ENCODE measurements at places on chromosomes 6 and 20. TPM values are rescaled to one million over a fixed set of nuclear protein-coding genes. Genes with fewer than 3 reads are reported as not detected.

RRAGD gene
- total RNA-seq, result 44.6 TPM

CRYBG1 gene
- 3.4 TPM for total RNA-seq

DNA sequence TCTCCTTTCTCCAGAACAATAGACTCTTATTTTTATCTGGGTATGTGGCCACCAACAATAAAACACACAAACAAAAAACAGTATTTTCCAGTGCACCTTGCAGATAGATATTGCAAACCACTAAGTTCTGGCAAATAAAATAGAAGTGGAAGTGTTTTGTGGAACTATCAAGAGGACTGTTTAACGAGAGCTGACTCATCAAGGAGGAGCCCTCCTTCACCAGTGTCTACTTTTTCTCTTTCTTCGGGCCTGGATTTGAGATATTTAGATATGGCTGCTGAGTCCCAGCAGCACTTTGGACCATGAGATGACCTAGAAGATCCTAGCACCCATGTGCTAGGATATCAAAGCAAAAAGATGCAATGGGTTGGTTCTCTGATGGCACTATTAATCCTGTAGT is 154.7 kb downstream of the AIG1 start:
- no peak overlapping the region for H3K4me3 ChIP-seq
- no peaks in the 10 kb centered on the region for H3K36me3 ChIP-seq
- no peak for DNase-seq

- no peak for DNase-seq
- H3K36me3 ChIP-seq, result no peaks in the 10 kb centered on the region
- no peak overlapping the region for H3K27ac ChIP-seq
- no peaks in the 10 kb centered on the region for H3K4me1 ChIP-seq
- no peaks in the 10 kb centered on the region for H3K27me3 ChIP-seq
Observed at GRCh38 chr6:144653885-144654505, 368.9 kb downstream of the UTRN start.

DNA sequence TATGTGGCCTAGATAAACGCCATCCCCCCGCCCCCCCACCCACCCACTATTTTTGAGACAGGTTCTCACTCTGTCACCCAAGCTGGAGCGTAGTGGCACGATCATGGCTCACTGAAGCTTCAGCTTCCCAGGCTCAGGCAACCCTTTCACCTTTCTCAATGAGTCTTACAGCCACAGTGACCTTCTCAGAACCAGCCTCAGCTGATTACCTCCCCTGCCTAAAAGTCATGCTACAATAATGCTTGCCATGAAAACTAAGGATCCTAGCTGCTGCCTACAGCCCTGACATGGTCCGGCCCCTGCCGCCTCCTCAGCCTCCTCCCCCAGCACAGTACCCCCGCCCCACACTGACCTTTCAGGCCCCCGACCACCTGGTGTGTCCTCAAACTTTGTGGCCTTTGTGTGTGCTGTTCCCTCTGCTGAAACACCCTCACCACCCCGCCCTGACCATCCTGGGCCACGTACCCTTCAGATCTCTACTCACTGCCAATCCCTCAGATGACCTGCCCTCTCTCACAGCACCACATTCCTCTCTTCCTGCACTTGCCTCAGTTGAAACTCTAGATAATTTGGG is 31.3 kb downstream of the PNPLA1 start:
- no peaks in the 10 kb centered on the region for H3K36me3 ChIP-seq
- DNase-seq, result no peak
- no peaks in the 10 kb centered on the region for H3K4me1 ChIP-seq

DNA sequence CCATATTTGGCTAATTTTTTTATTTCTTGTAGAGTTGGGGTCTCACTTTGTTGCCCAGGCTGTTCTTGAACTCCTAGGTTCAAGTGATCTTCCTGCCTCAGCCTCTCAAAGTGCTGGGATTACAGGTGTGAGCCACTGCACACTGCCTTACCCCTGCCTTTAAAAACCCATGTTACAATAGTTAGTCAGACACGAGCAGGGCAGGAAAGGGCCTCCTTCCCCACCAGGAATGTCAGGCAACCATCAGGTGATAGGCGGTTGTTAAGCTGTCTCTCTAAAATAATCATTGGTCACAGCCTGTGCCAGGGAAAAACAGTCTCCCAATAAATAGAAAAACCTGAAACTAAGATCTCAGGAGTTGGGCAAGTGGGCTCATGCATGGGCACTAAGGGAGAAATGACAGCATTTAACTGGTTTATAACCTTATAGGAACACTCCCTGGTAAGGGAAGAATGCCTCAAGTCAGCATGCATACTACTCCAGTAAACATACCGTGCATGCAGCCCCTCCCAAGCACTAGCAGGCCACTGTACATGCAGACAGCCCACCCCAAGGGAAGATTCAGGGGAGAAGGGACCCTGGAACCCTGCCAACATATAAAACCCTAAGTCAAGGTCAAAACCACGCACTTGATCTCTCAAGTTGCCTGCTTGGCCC is 8.4 kb downstream of the OR2H2 start:
- no peak overlapping the region for H3K27ac ChIP-seq
- H3K27me3 ChIP-seq, result no peaks in the 10 kb centered on the region
- no peaks in the 10 kb centered on the region for H3K36me3 ChIP-seq

GRCh38 chr6:136969433-136969832 is 47.3 kb downstream of the SLC35D3 start:
- DNase-seq, result no peak
- no peak overlapping the region for H3K4me3 ChIP-seq
- H3K36me3 ChIP-seq, result no peaks in the 10 kb centered on the region
- H3K4me1 ChIP-seq, result no peaks in the 10 kb centered on the region
- H3K27me3 ChIP-seq, result no peaks in the 10 kb centered on the region
- H3K27ac ChIP-seq, result no peak overlapping the region

DNA sequence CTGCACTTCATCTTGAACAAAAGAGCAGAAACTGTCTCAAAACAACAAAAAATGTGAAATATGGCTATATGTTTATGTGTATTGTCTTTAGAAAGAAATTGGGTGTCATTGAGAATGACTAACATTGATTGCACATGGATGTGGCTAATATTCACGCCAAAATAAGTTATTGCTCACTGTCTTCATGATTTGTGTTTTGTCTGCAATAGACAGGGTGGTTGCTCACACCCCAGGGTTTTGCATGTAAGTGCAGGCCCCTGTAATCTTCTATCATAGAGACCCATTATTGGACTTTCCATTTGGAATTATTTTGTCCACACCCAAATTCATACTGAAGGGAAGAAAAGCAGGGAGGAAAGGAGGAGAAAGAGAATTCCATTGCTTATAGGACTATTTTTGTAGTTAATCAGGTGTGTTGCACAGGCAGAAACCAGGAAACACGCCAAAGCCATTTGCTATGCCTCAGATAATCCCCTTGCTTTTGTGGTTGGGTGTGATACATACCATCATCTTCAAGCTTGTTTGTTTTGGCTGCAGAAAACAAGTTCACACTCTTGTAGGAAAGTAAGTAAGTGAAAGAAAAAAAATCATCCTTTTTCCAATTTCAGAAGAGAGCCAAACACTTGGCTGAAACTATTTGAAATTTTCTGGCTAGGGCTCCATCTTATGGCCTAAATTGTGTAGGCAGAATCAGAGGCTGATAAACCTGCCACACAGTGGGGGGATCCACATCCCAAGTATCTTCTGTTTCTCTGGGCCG is 214.1 kb downstream of the COL12A1 start:
- H3K4me3 ChIP-seq, result no peak overlapping the region
- no peaks in the 10 kb centered on the region for H3K27me3 ChIP-seq
- H3K27ac ChIP-seq, result no peak overlapping the region
- no peak for DNase-seq

DNA sequence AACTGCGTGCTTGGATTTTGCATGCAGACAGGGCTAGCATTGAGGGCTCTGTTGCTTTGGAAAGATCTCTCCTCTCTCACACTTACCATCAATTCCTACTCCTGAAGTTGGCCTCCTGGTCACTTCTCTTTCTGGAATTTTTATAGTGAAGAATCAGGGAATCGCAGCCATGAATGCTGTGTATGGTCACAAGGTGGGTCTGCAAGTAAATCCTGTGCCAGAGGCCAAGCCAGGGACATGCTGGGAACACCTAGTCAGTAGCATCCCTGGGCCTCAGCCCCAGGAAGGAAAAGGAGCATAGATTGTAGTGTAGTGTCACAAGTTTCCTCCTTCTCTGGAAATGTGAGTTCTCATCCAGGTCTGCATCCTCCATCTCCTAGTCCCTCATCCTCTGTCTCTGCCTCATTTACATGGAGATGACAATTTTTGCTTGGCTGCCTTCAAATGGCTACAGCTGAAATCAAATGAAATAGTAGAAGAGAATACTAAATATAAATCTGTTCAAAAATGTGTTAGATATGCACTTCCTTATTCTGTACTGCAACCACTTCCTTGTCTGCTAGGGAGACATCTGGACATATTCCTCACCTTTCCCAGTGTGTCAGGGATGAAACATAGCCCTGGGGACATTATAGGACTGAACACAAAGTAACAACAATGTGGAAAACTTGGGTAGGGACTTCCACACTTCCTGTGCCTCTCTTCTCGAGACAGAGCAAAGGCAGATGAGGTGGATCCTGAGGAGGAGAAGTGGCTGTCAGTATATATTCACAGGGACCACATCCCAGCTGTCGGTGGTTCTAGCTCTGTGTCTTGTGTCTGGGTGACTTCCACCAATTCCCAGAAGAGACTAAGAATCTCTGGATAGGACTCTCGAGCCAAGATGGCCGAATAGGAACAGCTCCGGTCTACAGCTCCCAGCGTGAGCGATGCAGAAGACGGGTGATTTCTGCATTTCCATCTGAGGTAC is 17.0 kb downstream of the CST9 start:
- no peak overlapping the region for H3K4me3 ChIP-seq
- no peaks in the 10 kb centered on the region for H3K4me1 ChIP-seq
- no peak overlapping the region for H3K27ac ChIP-seq
- no peaks in the 10 kb centered on the region for H3K36me3 ChIP-seq
- H3K27me3 ChIP-seq, result no peaks in the 10 kb centered on the region

FAM209B gene
- not detected for total RNA-seq

DNA sequence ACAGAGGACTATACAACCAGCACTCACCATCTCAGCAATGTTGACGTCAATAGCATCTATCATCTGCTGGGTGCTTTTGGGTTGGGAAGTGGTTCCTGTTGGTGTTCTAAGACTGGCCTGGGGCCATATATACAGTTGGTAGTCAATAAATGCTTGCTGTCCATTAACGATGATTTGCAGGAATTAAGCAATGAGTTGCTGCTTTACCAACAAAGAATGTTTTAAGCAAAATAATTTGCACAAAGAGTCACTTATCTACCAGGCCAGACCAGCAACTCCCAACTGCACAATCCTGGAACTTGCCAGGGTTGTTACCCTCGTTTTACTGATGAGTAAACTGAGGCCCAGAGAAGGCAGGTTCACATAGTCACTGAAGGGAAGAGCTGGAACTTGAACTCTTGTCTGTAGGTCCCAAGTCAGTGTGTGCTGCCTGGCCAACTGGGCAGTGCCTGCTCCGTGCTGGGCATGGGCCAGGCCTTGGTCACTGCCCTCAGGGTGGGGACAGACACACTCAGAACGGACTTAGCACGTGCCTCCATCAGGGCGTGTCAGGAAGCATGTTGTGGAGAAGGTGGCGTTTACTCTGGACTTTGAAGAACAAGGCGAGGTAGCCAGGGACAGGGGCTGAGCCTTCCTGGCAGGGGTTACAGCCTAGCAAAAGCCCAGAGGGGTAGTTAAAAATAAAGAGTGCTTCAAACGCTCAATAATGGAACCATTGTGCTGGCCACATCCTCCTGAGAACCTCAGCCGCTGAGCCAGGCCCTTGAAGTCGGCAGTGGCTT is 2.5 kb upstream of the SRC start:
- DNase-seq, result no peak
- H3K27ac ChIP-seq, result no peak overlapping the region
- H3K27me3 ChIP-seq, result no peaks in the 10 kb centered on the region
- H3K4me1 ChIP-seq, result peaks cover 38% of the 10 kb centered on the region
- H3K4me3 ChIP-seq, result no peak overlapping the region

DNA sequence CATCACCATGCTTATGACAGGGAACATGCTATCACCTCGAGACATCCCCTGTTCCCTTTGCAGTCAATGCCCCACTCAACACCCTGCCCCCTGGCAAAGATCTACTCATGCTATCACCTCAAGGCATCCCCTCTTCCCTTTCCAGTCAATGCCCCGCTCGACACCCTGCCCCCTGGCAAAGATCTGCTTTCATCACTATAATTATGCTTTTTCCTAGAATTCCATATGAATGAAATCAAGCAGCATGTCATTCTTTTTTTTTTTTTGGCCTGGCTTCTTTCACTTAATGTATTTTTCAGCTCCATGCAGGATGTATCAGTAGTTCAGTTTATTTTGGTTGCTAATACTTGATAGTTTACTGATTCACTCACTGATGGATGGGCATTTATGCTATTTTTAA is 554.9 kb downstream of the CDH26 start:
- H3K4me3 ChIP-seq, result no peak overlapping the region
- no peaks in the 10 kb centered on the region for H3K4me1 ChIP-seq
- DNase-seq, result no peak
- no peaks in the 10 kb centered on the region for H3K27me3 ChIP-seq
- no peak overlapping the region for H3K27ac ChIP-seq
- no peaks in the 10 kb centered on the region for H3K36me3 ChIP-seq

Measured in spinal cord (tissue), 10 donors.